Spinal cord (tissue), 10 donors: ENCODE measurements at places on chromosomes 1 and 21. TPM values are rescaled to one million over a fixed set of nuclear protein-coding genes. Genes with fewer than 3 reads are reported as not detected.

WNT4 gene
- 35.0 TPM for total RNA-seq

NCMAP gene
- 2.0 TPM for total RNA-seq

DNA sequence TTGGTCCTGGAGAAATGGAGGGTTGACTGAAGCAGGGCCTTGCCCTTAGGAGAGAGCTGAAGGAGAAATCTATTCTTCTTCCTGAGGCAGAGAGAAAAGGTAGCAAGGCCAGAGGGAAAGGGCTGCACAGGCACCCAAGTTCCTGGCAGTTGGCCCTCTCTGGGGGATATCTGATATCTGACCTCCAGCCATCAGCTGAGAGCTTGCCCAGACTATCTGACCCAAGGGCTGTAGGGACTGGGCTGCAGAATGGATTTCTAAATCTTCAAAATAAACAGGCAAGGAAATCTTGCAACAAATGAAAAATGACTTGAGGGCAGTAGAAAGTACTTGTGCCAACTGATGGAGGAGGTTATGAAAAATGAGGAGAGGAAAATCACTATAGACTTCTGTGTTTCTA lies 498 bp upstream of the CLCA2 start:
- no peak for DNase-seq

DNA sequence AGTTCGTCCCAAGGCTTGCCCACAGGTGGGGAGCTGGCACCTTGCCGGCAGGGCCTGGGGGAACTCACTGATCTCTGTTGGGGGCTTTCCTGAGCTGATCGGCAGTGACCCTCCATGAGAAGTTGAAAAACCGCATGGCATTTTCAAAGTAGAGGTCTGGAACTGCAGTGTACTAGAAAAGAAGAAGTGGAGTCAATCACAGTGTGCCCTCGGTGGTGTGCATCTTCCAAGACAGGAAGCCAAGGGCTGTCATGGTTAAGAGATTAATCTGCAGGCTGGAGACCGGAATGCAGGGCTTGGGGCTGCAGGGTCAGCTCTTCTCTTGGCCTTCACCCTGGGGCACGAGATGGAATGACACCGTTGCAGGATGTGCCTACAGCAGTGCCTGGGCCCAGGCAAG lies 56.8 kb downstream of the ECE1 start:
- no peak for DNase-seq

GRCh38 chr1:210321131-210321530 lies 7.6 kb upstream of the HHAT start:
- no peak for DNase-seq

DNA sequence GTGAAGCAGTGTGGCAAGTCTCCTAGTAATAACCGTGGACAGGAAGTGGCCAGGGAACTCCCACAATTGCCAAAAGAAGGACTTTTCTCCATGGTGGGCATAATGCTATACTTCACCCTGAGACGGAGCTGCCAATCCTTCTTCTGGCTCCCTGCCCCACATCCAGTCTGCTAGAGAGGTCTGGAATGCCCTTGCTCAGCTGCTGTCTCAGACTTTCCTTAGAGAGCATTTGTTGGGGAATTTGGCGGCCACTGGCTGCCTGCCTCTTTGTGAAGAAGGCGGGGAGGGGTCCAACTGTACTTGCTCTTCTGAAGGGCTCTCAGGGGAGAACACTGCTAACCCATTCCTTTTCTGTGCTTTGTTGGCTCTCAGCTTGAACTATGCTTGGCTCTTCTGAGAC lies 123.7 kb upstream of the EDN2 start:
- peak; percentile 91 for DNase-seq

GRCh38 chr1:200274116-200274515 lies 135.7 kb downstream of the ZNF281 start:
- no peak for DNase-seq

GMEB1 gene
- 9.6 TPM for total RNA-seq

GJA9 gene
- not detected for total RNA-seq

DNA sequence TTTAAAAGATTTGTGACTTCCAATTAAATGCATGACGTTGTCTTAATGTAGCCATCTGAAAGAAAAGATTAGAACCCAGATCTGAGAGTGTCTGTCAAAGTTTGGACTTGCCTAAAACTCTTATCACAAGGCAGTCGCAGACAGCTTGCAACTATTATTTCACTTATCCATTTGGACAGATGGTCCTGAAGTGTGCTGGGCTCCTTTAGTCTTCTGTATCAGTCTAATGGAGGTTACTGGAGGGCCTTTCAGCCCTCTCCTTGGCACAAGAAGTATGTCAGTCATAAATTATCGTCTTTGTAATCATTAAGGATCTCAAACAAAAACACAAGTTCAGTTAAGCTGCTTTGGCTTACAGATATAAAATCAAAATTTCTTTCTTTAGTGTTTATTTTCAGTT lies 15.5 kb downstream of the PROX1 start:
- no peak for DNase-seq

- no peak for DNase-seq
Observed at GRCh38 chr1:47555306-47555705, 117.5 kb downstream of the FOXD2 start.

DNA sequence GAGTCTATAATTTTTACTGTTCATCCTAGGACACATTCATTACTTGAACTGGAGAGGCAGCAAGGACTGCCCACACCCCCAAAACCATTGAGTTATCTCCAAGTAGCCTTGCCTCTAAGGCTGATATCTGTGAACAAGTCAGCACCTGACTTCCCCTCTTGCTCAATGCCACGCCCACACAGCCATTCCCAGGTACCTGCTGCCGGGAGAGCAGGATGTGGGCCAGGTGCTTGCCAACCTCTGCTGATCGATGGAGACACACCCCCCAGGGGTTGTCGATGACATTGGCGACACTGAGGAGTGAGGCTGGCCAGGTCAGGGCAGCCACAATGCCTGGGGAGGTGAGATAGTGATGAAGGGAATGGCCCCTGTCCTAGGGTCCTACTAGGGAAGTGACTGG lies 60.1 kb downstream of the TMCO4 start:
- no peak for DNase-seq

- no peak for DNase-seq
Observed at GRCh38 chr1:203526572-203526971, 32.6 kb downstream of the OPTC start.

DNA sequence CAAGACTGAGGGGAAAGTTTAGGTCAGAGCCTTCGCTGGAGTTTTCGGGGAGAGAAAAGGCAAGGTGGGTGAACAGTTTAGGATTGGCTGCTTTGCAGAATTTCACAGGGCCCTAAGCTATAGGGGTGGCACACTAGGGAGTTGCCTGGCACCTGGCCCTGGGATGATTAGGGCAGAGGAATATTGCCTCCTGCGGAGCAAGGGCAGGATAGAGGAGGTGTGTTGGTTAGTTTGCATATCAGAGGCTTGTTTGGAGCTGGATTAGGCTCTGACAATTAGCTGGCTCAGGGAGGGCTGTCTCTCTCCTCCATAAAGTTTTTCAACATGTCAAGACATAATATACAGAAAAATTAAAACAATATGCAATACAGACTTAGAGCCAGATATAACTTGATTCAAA lies 436.4 kb downstream of the DISC1 start:
- no peak for DNase-seq

SPRR2B gene
- total RNA-seq: not detected

DNA sequence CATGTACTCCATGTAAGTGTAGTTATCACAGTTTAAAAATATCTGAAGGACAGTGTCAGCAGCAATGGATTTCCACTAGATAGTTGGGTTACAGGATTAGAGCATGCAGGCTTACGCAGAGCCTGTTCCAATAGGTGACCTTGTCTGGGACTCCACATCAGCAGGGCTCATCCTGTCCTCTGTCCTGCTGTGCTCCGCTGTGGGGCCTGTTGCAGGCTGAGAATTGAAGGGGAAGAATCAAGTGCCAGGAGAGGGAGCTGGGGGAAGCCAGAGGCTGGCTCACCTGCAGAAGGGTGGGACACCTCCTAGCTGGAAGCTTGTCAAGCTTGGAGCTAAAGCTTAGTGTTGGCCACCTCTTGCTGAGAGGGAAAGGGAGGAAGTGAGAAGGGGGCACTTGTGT lies 62.8 kb downstream of the XCL2 start:
- DNase-seq: no peak

OR2L3 gene
- 0.11 TPM for total RNA-seq

GRCh38 chr1:19369396-19370090 lies 57.4 kb downstream of the SLC66A1 start:
- DNase-seq: no peak

- no peak for DNase-seq
Observed at GRCh38 chr1:93080179-93080823, 1.2 kb downstream of the MTF2 start.

- no peak for DNase-seq
Observed at GRCh38 chr1:46171351-46171750, 3.5 kb upstream of the TSPAN1 start.

GRCh38 chr1:200634261-200635122 lies 13.9 kb upstream of the KIF14 start:
- DNase-seq: no peak

DNA sequence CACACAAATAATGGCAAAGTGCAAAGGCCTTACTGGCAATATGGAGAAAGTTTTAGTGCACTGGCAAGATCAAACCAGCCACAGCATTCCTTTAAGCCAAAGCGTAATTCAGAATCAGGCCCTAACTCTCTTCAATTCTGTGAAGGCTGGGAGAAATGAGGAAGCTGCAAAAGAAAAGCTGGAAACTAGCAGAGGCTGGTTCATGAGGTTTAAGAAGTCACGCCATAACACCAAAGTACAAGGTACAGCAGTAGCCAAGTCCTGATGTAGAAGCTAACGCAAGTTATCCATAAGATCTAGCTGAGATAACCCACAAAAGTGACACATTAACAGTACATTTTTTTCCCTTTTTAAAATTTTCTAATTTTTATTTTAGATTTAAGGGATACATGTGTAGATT lies 57.1 kb downstream of the SLC27A3 start:
- DNase-seq: no peak

DNA sequence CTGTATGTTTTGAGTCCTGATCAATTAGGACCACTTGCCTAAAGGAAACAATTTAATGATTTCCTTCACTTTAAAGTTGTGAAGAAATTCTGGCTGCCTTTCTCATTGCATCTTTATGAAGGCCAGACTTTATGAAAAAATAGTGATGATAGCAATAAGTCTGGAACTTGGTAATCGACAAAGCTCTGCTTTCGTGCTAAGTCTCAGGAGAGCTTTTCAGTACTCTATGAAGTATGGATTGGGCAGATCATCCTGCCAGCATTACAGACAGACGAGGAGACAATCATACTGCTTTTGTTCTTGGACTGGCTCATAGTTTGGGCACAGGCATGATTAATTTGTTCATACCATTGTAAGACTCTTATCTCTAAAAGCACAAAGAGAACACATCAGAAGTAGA lies 45.5 kb upstream of the KCNJ15 start:
- no peak for DNase-seq

DNA sequence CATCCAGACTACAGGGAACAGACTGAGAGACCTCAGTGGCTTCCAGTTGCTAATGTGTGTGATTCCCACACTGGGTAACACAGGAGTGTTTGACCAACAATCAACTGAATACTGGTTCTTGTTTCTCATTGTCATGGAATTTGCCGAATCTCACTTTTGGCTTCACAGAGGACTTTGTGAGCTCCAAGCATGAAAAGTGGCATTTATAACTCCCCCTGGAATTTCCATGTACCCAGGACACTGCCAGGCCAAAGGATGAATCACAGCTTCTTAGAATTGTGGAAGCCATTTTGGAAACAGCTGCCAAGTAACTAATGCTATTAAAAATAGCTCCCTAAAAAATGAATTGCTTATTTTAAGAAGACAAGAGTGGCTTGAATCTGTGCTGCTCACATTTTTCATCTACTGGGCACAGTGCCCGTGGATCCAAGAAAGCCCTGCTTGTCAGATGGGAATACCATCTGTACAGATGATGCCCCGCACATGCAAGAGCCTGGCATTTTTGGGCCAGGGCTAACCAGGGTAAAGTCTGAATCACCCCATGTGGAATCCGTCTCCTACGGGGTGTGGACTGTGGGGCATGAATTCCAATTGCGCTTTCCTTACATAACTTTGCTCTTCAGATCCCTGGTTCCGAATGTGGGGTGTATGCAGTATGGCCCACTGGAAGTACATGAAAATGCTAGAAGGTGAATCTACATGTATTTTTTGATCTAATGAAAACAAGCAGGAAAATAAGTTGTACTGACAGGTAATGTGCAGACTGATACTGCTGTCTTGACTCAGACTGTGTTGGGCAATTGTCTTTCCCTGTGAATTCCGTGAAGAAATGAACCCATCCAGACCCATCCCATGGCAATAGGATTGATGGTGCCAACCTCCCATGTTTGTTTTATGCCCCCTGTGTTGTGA lies 487.3 kb downstream of the SIPA1L2 start:
- peak; percentile 12 for DNase-seq

GRCh38 chr1:77509051-77509492 lies 173.4 kb downstream of the ZZZ3 start:
- peak; percentile 11 for DNase-seq

IGSF5 gene
- total RNA-seq: 5.3 TPM

GRCh38 chr1:10734962-10735544 lies 61.4 kb downstream of the CASZ1 start:
- DNase-seq: no peak

UBL4B gene
- 0.50 TPM for total RNA-seq

- no peak for DNase-seq
Observed at GRCh38 chr1:118970451-118970850, 17.7 kb downstream of the TBX15 start.

DNA sequence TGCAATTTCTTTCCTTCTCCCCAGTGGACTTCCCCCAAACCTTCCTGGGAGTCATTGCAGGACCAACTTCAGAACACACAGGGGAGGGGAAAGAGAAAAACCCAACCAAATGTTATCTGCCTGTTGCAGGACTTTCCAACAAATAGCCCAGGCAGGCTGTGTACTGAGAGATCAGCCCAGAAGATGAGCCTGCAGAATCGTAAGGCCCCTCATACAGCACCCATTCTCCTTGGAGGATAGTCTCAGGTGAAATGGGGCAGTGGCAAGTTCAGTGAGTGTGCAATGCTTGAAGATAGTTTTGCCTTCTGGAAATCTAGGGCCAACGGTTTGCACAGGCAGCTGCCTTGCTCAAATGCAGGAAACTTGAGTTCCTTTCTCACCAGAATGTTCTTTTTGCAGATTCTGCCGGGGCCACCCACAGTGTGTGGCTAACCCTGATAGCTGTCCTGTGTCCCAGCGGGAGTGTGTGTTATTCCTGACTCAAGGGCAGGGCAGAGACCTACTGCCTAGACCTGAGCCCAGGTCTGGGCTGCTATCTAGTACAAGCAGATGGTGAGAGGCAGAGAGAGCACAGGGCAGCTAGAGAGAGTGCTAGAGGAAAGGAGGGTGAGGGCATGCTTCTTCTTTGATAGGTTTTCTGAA lies 48.8 kb downstream of the GADD45A start:
- DNase-seq: no peak

- no peak for DNase-seq
Observed at GRCh38 chr1:83761167-83762038, 237.5 kb downstream of the TTLL7 start.

DNA sequence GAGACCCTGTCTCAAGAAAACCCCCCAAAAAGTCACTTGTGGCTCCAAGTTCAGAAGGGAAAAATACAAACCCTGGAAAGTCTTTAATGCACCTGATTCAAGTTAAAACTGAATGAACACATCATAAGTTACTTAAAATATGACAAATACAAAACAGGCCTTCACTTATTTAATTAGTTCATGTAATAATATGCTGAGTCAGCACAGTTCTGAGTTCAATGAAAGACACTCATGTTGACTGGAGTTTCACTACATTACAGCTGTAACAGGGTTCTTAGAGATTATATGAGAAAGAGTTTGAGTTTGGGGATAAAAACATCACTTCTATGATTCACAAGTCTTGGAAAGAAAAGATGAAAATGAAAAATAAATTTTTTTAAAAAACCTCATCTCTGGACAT lies 51.0 kb downstream of the DEGS1 start:
- DNase-seq: no peak
